SK-MEL-5 (cell line): ENCODE measurements at places on chromosomes 1 and 21. TPM values are rescaled to one million over a fixed set of nuclear protein-coding genes. Genes with fewer than 3 reads are reported as not detected.

The F3 gene
- 3.0 and 5.1 TPM in 2 replicates for total RNA-seq

The GPR61 gene
- total RNA-seq: 0.03 and 0.98 TPM in 2 replicates

The KRTAP6-3 gene
- not detected in 2 replicates for total RNA-seq

The PRDX1 gene
- total RNA-seq: 1,043 and 1,143 TPM in 2 replicates

The RAP1GAP gene
- 0.61 and 0.95 TPM in 2 replicates for total RNA-seq

The MX2 gene
- not detected in 2 replicates for total RNA-seq

DNA sequence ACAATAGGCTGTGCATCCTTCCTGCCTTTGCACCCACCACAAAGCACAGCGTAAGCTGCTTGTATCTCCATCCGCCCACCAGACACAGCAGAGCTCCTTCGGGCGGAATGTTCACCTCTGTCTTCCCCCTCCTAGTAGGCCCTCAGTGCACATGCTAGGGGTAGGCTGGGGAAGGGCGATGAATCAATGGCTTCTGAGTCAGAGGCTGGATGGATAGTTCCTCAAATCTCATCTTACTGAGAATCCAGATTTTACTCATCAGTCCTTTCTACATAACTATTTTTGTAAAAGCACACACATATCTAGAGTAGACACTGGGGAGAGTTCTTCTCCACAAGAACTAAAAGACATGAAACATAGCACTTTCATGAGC is 73.8 kb downstream of the BCAR3 start:
- DNase-seq: no peak

GRCh38 chr21:41141031-41141457 is 26.9 kb upstream of the BACE2 start:
- no peak for DNase-seq

DNA sequence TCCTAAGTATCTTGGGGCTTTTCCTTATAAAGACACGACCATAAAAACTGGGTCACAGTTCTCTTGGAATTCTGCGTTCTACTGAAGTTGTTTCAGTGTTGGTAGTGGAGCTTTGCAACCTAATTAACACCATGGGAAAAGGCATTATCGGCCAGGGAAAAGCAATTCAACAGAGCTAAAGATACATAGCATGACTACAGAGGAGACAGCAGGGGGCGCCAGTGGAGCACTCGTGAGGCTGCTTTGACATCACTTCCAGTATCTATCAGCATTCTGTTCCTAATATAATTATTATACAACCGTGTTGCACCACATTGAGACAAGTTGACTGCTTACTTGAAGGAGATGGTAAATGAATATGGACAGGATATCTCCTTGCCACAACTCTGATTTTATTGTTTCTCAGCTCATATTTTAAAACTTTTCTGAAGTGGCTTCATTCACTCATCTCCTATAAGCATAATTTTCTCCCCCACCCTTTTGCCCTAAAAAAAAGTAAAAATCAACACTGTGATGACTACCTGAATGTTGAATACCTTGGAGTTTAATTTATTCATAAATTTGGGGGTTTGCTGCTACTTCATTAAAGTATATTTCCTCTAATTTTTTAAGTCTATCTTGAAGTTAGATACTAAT is 39.4 kb downstream of the ZP4 start:
- peak; percentile 72 for DNase-seq

- DNase-seq: no peak
These were observed 16.2 kb downstream of the AMPD2 start for GRCh38 chr1:109635862-109636200.

- DNase-seq: no peak
These were observed 105.5 kb downstream of the FASLG start for GRCh38 chr1:172764378-172764777.

- DNase-seq: no peak
These were observed 136.6 kb downstream of the TOMM20 start for GRCh38 chr1:234992065-234992464.

- no peak for DNase-seq
These were observed 5.4 kb downstream of the NES start for GRCh38 chr1:156671804-156672203.

DNA sequence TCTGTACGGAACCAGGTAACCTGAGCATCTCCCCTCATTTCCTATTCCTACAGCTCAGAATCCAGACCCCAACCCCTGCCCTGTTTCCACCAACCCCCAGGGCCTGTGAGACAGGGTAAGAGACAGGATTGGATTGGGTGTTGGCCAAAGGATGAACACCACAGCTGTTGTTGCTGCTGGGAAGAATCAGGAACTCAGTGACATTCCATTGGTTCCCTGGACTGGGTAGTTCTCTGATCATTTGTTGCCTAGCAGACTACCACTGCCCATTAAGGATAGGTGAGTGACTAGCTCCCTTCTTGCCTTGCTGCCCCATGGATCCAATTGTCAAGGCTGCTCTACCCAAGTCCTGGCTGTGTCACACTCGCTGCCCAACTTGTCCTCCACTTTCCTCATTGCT is 10.0 kb downstream of the NCSTN start:
- DNase-seq: peak; percentile 77

GRCh38 chr1:204736836-204737235 is 51.3 kb upstream of the LRRN2 start:
- no peak for DNase-seq

- DNase-seq: peak; percentile 72
These were observed 47.2 kb upstream of the SYNC start for GRCh38 chr1:32749771-32750170.

- no peak for DNase-seq
These were observed 75.5 kb upstream of the PDC start for GRCh38 chr1:186536273-186536890.

DNA sequence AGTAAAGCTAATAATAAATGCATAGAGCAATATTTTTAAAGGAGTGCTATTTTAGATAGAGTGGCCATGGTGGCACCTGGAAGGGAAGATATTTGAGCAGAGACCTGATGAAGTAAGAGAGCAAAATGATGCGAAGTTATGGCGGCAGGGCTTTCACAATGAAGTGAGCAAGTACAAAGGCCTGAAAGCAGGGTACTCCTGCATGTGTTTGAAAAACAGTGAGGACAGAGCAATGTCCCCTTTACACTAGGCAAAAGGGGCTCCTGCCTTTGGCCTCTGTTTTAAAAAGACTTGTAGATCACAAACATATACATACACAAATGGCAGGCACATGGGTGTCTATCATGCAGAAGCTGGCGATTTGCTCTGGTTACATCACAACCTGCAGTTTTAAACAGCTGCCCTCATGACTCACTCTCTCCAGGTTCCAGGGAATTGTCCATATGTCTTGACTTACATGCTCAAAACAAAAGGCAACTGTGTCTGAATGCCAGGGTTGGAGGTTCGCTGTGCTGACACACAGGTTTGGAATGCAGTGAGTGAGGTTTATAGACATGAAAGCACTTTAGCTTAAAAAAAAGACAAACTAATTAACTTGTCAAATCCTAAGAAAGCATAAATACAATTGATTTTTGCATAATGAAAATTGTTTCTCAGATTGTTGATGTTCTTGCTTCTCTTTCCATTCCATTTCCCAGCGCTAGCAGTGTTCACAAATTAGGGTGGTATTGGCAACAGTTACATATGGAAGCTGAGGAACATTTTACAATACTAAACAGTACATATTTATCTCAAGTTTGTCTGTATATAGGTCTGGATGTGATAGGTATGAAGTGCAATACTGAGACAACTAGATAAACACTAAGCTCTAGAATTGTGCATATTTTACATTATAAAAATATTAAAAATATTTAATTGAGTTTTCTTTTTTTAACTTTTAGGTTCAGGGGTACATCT is 313.9 kb downstream of the BARHL2 start:
- DNase-seq: peak; percentile 96

DNA sequence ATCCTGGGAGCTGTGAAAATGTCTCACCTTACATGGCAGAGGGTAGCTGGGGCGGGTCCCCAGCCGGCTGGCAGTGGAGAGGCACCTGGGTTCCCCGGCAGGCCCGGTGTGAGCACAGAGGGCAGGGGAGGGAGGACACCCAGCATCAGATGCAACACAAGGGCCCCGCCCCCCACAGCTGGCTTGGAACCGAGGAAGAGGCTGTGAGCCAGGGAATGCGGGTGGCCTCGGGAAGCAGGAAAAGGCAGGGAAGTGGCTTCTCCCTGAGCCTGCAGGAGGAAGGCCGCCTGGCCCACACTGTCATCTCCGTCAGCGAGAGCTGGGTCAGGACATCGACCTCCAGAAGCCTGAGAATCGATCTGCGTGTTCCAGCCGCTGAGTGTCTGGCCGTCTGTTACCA is 87.3 kb downstream of the SIK1 start:
- DNase-seq: no peak

DNA sequence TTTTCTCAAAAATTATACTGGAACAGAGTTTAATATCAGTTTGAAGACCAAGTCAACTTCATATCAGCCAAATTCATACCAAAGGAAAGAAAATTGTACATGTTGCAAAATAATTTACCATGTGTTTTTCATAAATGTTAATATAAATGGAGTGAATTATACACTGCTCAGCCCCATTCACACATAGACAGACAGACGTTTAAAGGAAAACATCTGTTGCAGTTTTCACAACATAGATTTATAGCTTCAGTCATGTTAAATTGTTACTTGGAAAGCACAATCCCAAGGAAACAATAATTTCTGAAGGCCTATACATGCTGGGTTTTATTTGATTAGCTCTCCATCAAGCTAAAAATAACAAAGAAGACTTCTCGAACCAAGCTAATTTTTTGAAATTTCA is 27.8 kb upstream of the HYI start:
- no peak for DNase-seq

DNA sequence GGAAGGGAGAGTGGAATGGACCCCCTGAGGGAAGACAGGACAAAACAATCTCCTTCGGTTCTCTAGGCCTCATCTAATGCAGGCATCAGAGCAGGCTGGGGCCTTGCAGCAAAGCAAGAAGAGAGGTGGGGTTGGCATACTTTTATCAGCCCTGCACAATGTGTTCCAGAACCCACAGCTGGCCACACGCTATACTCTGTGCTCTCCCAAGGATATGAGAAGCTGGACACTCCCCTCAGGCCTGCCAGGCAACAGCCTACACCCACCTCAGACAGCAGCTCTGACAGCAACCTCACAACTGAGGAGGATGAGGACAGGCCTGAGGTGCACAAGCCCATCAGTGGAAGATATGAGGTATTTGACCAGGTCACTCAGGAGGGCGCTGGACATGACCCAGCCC is 27.3 kb downstream of the LY9 start:
- no peak for DNase-seq

- DNase-seq: no peak
These were observed 413.9 kb downstream of the DUSP10 start for GRCh38 chr1:221327954-221328353.

DNA sequence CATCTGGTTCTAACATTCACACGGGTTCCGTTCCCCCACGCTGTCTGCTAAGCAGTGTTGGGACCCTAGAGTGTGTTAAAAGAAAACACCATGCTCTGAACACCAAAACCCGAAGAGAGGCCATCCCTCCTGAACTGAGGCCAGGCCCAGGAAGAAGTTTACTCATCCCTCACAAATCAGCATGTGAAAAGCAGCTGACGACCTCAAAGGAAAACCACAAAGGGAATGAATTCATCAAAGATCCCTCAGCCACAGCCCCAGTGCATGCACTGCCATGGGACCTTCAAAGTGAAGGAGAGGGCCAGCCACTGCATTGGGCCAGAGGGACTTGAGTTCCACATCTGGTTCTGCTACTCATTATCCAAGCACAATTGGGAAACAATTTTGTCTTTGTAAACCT is 7.0 kb upstream of the PSEN2 start:
- DNase-seq: peak; percentile 96

DNA sequence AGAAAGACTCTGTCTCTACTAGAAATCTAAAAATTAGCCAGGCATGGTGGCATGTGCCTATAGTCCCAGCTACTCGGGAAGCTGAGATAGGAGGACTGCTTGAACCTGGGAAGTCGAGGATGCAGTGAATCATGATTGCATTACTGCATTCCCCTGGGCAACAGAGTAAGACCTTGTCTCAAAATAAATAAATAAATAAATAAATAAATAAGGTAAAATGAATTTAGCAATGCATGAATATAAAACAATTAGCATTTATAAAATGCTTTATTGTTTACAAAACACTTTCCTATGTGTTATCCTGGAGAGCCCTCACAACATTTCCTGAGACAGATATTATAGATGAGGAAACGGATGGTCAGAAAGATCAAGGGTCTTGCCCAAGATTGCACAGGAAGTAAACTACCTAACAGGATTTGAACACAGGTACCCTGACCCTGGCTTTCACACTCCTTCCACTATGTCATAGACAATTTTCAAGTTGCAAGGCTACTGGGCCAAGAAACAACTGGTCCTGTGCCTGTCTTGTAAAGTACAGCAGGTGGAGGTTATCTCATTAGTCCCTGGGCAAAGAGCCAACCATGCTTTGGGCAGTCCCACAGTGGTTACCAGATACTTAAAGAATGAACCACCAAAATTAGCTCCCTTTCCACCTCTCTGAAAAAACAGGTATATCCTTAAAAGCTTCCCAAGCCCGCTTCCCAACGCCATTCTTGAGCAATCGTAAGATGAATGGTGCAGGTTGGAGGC is 15.4 kb upstream of the VSIG8 start:
- no peak for DNase-seq
